ENCODE measurements at places on chromosomes 6 and 20.
A peak's percentile ranks its signal among the peaks of the same experiment; 100 is the strongest.

DNA sequence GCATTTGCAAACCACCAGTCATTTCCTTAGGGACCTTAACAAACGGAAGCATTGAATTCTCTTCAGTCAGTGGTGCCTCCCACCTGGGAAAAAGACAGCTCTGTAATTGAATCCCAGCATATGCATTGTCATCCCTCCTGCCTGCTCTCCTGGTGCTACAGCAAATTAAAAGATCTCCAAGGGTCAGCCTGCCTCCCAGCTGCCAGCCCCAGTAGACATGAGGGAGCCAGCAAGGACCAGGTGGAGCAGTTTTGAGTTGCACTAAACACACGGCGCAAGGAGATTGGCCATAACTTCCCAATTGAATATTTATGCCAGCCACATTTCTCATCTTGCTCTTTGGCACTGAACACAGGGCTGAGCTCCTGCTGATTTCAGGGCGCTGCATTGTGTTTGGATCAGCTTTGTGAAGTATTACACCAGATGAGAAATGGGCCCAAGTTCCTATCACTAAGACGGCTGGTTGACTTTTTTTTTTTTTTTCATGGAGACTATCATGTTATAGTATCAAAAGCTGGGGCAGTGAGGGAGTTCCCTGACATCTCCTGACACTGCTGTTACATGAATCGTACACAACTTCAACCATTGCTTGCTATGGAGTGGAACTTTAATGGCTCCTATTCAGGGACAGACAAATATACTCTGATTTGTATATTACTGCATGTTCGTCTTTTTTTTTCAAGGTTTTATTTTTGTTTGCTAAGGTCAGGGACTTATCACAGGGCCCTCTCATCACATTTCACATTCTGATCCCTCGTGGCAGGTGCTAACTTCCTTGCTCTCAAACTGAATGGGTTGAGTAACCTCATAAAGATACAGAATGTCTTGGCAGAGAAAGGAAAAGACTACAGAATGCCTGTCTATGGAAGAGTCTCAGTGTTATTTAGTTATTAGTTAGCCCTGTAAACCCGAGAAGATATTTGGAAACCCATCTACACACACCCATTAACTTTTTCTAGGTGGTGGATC is 191.1 kb downstream of the EYA4 start:
- no peak for DNase-seq

- no peak for DNase-seq
Observed at GRCh38 chr6:168333491-168333890, 13.9 kb upstream of the DACT2 start.

DNA sequence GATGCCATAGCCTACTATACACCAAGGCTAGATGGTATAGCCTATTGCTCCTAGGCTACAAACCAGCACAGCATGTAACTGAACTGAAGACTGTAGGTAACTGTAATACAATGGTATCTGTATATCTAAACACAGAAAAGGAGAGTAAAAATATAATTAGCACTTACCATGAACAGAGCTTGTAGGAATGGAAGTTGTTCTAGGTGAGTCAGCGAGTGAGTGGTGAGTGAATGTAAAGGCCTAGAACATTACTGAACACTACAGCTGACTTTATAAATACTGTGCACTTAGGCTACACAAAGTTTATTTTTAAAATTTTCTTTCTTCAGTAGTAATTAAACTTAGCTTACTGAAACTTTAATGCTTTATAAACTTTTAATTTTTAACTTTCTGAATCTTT is 129.5 kb downstream of the BTBD9 start:
- DNase-seq: no peak

DNA sequence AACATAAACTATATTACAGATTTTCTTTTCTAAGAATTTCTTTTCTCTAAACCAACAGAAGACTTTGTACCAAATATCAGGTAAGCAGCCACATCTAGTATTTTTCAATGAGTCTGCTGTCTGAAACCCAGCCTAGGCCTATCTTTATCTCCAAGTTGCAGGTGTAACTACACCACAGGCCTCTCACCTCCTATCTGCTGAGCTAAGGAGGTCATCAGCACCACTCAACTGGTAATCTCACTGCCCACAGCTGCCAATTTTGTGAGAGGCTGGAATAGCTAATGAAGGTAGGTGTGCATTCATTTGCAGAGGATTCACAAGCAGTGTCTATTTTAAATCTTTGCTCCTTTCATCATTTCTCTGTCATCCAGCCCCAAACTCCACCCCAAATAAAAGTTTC is 584.8 kb downstream of the HDGFL1 start:
- no peak for DNase-seq

GRCh38 chr6:16947375-16948015 is 154.4 kb upstream of the STMND1 start:
- peak; percentile 69 for DNase-seq

- peak; percentile 40 for DNase-seq
Observed at GRCh38 chr20:49712996-49713752, 504 bp downstream of the B4GALT5 start.

Measured in common myeloid progenitor, CD34-positive (primary cell).